ENCODE measurements at places on chromosomes 6 and 20.

DNA sequence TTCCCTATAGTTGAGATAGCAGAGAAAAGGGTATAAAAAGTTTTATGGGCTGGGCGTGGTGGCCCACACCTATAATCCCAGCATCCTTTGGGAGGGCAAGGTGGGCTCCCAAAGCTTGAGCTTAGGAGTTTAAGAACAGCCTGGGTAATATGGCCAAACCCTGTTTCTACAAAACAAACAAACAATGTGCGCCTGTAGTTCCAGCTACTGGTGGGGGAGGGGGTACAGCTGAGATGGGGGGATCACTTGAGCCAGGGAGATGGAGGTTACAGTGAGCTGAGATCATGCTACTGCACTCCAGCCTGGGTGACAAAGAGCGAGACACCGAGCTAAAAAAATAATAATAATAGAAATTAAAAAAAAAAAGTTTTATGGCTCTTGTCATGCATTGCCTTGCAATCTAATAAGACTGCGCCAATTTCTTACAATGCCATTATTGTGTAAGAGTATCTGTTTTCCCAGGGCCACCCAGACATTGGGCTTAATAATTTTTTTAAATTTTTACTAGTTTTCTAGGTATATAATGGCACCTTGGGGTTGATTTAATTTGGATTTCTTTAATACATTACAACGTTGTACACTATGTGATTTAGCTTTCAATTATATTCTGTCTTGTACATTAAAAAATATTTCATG, 3.9 kb downstream of the ACSS2 start:
- no peak for DNase-seq

DNA sequence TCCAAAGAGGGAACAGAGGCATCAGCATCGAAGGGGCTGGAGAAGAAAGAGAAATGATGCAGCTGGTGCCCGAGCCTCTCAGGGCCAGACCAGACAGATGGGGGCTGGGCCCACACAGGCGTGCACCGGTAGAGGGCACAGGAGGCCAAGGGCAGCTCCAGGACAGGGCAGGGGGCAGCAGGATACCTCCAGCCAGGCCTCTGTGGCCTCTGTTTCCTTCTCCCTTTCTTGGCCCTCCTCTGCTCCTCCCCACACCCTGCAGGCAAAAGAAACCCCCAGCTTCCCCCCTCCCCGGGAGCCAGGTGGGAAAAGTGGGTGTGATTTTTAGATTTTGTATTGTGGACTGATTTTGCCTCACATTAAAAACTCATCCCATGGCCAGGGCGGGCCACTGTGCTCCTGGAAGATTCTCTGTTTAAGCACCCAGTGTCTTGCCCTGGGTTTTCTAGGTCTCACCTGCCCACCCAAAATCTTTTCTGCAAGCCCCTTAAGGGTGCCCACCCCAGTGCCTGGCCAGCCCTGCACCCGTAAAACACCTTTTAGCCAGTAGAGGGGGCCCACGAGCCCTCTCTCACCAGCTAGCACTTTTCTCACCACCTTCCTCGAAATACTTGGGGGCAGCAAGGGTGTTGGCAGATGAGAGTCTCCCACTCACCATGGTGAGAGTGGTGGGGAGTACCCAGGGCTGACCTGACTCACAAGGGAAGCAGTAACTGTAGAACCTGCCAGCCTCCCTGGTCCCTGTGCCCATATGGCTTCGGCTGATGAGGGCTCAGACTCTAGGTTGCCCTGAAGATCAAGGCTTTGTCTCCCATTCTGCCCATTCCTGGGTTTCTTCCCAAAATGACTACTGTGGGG, 35.7 kb upstream of the ID1 start:
- peak; percentile 64 for DNase-seq

DNA sequence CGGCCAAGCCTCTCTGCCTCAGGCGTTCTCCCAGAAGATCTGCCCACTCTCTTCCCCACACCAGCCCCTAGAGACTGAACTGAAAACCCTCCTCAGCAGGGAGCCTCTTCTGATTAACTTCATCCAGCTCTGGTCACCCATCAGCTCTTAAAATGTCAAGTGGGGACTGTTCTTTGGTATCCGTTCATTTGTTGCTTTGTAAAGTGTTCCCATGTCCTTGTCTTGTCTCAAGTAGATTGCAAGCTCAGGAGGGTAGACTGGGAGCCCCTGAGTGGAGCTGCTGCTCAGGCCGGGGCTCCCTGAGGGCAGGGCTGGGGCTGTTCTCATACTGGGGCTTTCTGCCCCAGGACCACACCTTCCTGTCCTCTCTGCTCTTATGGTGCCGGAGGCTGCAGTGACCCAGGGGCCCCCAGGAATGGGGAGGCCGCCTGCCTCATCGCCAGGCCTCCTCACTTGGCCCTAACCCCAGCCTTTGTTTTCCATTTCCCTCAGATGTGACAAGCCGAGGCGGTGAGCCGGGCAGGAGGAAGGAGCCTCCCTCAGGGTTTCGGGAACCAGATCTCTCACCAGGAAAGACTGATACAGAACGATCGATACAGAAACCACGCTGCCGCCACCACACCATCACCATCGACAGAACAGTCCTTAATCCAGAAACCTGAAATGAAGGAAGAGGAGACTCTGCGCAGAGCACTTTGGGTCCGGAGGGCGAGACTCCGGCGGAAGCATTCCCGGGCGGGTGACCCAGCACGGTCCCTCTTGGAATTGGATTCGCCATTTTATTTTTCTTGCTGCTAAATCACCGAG, 14.2 kb downstream of the VEGFA start:
- no peak for DNase-seq

DNA sequence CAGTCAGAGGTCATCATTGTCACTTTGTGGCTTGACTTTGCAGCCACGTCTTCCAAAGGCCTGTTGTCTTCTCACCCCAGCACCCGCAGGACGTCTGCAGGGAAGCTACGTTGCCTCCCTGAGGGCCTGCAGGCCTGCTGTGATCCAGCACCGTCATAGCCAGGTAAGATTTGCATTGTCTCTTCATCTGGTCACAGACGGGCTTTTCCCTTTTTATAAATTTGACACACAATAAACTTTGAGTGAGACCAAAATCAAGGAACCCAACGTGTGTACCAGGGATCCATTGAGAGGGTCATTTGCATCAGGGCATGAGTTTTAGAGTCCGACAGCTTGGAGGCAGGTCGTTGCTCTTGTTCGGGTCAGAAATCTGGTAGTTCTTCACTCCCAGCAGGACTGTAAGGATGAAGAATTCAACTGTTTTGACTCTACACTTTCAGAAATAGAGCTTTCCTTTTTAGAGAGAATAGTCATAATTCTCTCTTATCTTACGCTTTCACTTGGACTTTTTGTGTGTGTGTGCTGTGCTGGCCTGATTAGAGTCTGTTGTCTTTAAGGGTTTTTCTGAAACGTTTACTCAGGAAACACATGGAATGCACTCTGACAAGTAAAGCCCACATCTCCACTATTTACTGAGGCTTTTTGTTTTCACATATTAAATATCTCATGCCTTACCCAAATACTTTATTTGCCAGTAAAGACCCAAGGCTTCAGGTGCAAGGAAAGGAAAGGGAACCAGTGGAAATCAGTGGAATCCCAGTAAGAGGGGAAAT, 177.2 kb upstream of the TAB2 start:
- DNase-seq = no peak

- DNase-seq = peak; percentile 64
Observed at GRCh38 chr20:53677447-53678314, 84.0 kb upstream of the ZNF217 start.

Measured in transverse colon (tissue), 4 donors.